ENCODE measurements at places on chromosomes 4 and X. TPM values are rescaled to one million over a fixed set of nuclear protein-coding genes. Genes with fewer than 3 reads are reported as not detected.

Gene NDST3
- 2.2 TPM for total RNA-seq

Gene TBC1D8B
- 44.0 TPM for total RNA-seq

Gene HELT
- total RNA-seq = not detected

- DNase-seq = no peak
These were observed 23.9 kb upstream of the MSN start for GRCh38 chrX:65643531-65644052.

DNA sequence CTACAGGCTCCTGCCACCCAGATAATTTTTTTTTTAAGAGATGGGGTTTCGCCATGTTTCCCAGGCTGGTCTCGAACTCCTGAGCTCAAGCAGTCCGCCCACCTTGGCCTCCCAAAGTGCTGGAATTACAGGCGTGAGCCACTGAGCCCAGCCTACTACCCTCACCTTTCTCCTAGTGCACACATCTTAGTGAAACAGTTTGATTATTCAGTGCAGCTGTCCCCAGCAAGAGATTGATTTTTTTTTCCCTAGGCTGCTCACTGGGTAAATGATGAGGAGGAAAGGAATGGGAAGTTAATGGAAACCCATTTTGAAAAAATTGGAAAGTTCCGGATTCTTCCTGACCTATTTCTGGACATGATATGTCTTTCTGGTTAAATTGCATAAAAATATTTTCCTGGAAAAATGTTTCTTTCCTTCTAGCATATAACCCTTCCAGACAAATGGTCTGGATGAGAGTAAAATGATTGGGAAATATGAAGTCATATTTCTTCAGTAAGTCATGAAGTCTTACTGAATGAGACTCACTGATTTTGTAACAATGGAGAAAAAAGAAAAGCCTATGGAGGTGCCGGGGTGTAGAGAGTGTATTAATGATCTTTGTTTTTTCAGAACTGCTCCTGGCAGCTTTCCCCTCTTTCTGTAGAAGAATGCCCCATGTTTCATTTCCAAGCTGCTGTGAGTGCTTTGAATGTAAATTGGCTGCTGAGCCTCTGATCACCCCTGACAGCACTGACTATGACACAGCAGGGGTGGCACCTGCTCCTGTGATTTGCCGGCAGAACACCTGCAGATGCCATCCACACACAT, 19.5 kb upstream of the ZNF41 start:
- DNase-seq = no peak

Gene GAGE13
- not detected for total RNA-seq

GRCh38 chr4:47642191-47642830, 157.2 kb downstream of the ATP10D start:
- no peak for DNase-seq

DNA sequence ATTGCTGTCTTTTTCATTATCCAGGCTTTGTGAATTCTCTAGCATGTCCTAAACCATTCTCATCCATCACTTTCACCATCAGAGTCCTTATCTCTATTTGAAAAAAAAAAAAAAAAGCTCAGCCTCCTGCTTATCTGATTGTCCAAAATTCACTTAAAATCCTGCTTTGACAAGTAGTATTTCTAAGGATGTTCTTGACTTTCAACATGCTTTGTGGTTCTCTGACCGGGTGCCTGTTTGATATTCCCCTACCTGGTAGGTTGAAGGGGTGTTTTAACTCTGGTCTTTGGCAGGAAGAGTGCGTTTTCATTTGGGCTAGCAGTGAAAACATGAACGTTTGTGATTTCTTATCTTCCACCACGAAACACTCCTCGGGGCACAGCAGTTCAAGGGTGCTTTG, 17.3 kb upstream of the BBS12 start:
- no peak for DNase-seq

Gene SPANXB1
- not detected for total RNA-seq

GRCh38 chr4:163558539-163559044, 64.1 kb downstream of the TMA16 start:
- peak; percentile 31 for DNase-seq

DNA sequence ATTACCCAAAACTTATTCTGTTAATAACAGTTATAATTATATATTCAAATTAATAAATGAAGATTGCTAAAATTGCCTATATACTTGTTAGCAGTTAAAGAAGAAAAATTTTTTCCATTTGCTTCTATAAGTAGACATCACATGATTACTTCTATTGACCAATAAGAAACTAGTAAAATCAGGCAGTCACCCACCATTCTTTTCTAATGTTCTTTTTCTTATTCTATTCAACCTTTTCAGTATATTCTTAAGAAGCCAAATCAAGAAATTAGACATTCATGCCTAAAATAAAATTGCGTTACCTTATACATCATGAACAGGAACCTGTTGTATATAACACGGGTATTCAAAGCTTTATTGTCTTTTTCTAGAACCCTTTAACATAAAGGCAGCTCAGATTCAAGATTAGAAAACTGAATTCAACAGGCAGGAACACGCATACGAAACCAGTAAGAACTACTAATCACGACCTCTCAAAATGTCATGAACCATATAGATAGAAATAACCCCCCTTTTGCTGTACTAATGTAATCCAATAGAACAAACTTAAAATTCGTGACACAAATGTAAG, 568.1 kb upstream of the DIPK2B start:
- no peak for DNase-seq
